ENCODE measurements at places on chromosomes 16 and 17. TPM values are rescaled to one million over a fixed set of nuclear protein-coding genes. Genes with fewer than 3 reads are reported as not detected.

WNT3 gene
- not detected for total RNA-seq

GRCh38 chr16:65123396-65124211 is 1.7 kb upstream of the CDH11 start:
- no peak for DNase-seq

DNA sequence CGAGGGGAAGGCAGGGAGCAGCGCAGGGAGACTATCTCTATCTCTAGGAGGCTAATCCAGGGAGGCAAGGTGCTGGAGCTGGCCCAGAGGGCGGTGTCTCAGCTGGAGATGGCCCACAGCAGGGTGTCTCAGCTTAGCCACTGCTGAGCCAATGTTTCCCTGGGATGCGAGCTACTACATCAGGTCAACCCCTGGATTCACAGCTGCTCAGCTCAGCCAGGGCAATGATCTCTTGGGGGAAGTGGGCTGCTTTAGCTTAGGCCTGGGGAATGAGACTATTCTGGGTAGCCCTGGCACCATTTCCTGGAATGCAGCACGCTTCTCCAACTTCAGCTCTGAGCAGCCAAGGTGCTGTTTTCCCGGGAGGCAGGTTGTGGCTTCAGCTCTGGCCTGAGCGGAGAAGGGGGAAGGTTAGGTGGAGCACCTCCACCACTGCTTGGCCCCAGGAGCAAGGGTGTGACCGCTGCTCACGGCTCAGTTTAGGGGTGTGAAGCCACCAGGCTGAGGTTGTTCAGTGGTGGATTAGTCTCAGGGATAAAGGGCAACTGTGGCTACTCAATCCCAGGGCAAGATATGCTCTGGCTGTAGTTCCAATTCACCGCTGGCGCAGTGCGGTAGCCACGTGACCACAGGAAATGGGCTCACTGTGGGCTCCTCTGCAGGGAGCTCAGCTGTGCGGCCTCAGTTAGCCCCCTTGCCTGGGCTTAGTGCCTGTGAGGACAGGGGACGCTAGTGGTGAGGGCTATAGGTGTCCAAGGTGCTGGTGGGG is 5.2 kb upstream of the PRSS21 start:
- DNase-seq, result no peak

DNA sequence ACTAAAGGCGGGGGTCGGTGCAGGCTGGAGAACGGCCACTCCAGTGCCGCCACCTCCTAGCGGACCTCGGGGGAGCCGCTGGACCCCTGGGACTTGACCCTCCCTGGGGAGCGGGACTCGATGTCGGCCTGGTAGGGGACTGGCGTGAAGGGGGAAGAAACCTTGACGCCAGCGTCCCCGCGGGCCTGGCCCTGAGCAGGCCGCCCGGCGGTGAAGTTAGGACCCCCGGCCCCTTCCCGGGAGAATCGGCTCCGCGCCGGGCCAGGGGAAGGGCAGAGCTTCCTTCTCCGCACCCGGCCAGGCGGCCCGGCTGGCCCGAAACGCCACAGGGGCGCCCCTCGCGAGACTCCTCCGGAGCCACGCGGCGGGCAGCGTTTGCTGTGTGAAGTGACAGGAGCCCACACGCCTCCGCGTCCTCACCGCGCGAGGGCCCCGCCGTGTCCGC is 389 bp downstream of the DUS1L start:
- no peak for DNase-seq

GRCh38 chr17:67980456-67980855 is 15.8 kb downstream of the C17orf58 start:
- DNase-seq, result no peak

DNA sequence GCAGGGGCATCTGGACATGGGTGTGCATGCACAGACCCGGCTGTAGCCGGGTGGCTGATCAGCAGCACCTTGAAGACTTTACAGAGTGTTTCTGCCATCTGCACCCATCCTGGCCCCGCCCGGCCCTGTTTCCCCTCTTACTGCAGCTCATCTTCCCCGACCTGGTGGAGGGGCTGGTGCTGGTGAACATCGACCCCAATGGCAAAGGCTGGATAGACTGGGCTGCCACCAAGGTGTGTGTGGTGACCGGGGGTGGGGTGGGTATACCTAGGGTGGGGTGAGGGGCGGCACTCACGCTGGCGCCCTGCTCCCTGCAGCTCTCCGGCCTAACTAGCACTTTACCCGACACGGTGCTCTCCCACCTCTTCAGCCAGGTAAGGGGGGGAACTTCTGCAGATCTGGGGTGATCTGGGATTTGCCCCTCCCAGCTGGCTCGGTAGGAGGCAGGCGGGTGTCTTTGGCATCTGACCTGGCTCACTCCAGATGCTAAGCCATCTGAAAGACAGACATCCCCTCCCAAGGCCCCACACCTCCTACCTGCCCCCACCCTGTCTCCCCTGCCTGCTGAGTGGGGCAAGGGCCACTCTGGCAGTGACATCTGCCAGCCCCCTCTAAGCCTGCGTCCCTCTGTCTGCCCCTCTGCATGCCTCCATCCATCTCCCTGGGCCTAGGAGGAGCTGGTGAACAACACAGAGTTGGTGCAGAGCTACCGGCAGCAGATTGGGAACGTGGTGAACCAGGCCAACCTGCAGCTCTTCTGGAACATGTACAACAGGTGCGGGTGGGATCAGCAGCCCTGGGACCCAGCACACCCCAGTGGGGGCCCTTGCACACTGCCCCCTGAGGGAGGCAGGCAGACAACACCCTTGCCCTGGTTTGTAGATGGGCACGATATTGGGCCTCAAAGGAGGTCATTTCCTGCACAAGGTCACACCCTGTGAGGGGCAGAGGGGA is 6.6 kb downstream of the NDRG4 start:
- no peak for DNase-seq

DNA sequence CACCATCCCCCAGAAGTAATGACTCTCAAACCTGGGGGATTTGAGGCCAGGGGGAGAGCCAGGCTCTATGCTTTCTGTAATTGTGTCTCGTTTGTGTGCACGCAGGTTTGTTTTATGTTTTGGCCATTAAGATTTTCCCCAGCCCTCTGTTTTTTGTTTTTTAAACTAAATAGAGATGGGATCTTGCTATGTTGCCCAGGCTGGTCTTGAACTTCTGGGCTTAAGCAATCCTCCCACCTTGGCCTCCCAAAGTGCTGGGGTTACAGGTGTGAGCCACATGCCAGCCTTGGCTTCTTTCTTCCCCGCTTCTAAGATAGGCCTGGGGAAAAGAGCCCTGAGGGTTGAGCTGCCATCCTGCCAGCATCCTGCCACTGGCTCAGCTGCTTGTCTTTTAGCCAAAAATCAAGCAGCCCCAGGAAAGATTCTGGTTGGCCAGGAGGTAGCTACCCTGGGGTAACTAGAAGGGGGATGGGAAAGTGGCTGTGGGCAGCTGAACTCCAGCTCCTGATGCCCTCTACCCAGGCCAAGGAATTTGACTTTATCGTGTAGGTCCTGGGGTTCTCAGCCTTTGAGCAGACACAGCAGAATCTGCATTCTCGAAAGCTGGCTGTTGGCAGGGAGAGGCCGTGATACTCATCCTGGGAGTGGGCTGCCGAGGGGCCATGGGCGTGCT is 18.4 kb downstream of the KDM8 start:
- DNase-seq, result no peak

DNA sequence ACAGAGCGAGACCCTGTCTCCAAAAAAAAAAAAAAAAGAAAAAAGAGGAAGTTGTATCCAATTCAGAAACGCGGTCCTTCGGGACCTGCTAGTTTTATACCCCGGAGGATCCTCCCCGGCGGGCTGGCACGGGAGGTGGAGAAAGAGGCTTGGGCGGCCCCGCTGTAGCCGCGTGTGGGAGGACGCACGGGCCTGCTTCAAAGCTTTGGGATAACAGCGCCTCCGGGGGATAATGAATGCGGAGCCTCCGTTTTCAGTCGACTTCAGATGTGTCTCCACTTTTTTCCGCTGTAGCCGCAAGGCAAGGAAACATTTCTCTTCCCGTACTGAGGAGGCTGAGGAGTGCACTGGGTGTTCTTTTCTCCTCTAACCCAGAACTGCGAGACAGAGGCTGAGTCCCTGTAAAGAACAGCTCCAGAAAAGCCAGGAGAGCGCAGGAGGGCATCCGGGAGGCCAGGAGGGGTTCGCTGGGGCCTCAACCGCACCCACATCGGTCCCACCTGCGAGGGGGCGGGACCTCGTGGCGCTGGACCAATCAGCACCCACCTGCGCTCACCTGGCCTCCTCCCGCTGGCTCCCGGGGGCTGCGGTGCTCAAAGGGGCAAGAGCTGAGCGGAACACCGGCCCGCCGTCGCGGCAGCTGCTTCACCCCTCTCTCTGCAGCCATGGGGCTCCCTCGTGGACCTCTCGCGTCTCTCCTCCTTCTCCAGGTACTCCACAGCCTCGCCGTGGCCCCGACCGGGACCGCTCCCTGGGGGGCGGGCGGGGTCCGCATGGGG is at the start of gene CDH3:
CDH3 (plus strand) TSS at position 596 of the 779 bp plus-strand sequence; CDS start at position 666, 70 bp downstream.
- DNase-seq, result peak; percentile 37

LCMT1 gene
- total RNA-seq, result 22.5 TPM
